ENCODE measurements at places on chromosomes 1 and 21.

DNA sequence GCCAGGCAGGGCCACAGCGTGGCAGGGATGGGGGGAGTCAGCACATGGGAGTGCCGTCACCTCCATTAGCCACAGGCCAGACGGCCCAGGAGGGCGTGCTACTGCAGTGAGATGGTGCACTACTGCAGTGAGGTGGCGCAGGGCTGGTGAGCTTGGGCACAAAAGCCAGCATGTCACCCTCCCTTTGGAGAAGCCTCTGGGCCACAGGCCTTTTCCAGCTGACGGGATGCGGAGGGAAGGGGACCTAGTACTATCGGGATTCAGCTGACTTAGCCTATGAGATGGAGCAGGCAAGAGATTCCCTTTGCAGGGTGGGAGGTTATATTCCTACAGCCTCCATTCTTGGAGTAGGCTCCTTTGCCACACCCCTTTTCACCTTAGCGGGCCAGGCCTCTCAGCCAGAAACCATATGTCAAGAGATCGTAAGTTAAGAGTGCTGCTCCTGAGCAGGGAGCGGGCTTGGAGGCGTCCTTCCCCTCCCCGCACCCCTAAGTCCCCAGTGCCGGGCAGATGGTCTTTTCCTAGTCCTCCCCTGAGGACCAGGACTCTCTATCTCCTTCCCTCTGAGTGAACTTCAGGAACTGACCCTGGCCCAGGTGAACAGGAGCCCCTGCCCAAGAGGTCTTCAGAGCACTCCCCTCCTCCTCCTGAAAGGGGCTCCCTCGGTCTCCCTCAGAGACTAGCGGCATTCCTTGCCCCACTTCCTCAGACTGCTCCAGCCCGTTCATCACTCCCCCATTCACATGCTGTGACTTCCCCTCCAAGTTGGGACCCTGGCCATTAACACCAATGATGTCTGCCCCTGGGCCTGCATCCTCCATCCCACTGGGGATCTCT, 8.2 kb downstream of the NES start:
- DNase-seq = no peak

- DNase-seq = no peak
Observed at GRCh38 chr1:221397606-221398005, 344.3 kb downstream of the DUSP10 start.

- no peak for DNase-seq
Observed at GRCh38 chr1:86733340-86733739, 29.0 kb downstream of the SH3GLB1 start.

DNA sequence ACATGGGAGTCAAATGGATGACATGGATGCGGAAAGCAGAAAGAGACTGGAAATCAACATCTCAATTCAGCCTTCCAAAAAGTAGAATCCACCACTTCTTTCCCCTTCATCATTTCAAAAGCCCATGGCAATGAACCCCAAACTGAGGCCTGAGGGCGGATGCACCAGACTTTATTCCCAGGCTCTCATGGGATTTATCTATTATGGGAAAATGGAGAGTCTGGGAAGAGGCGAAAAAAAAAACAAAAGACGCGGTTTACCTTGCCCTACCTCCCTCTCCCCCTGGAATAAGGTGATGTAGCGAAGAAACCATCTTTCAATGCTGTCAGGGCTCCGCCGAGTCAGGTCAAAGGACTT, 624 bp downstream of the KIFAP3 start:
- DNase-seq = no peak

GRCh38 chr1:210754878-210755665, 378.9 kb downstream of the KCNH1 start:
- no peak for DNase-seq

- no peak for DNase-seq
Observed at GRCh38 chr1:236534151-236534651, 10.4 kb downstream of the LGALS8 start.

DNA sequence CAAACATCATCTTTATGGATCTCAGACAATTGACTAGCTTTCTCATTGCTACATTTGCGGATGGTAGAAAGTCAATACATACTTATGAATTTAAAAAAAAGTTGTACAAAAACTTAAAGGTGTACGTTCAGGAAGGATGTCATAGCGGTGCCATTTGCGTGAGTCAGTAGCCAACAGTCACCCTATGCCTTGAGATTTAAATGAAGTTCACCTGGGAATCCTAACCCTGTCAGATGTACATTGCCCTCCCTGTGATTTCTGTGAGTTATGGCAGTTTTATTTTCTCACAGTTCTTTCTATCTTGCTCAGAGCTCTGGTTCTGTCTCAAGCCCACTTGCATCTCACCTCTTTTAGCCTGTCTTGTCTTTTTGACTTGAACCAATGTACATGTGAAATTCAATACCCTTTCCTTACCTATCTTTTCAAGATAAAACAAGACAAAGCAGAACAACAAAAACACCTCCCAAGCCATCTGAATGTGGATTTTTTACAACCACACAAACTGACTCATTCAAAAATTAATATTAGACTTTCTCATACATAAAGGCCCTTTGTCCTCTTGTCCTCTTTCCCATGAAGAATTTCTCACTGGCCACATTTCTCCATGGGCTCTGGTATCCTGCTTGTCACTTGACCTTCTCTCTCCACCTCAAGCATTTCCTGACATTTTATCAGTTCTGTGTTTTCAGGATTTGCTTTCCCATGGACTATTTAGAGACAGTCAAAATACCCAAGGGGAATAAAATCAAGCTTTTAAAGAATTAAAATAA, 25.3 kb upstream of the ZNF697 start:
- no peak for DNase-seq

DNA sequence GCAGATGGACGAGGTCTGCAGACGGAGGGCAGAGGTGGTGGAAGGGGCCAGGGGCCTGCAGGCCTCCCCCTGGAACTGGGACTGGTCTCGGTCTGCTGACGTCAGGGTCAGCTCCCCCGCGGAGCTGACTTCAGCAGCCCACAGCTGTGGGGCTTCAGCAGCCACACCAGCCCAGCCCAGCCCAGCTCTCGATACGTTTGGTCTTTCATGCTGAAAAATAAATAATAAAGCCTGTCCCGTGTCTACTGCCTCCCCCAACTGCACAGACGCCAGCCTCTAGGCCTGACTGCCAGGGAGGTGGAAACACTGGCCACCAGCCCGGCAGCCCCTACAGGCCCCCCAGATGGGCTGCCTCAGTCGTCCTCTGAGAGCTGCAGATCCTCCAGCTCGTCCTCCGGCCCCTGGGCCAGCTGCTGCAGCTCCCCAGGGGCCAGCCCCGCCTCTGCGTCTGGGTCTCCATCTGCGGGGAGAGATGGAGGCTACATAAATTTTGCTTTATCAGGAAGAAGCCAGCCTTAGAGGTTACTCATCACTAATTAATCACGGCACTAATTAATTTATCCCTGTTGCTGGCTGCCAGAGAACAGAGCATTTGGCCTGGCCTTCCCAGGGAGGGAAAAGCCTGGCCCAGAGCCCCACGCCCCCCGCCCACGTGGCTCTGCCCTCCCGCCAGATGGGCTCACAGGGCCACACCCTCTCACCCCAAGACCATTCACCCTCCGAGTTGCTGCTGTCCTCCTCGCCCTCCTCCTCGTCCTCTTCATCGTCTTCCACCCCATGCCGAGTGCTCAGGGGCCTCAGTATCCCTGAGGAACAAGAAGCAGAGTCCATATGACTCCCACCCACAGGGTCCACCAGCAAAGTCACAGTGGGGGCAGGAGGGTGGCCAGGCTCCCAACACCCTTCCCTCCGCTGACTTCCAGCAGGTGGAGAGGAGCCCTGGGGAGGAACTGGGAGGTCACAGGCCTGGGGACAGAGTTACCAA, 14.4 kb downstream of the NOC2L start:
- DNase-seq = no peak

DNA sequence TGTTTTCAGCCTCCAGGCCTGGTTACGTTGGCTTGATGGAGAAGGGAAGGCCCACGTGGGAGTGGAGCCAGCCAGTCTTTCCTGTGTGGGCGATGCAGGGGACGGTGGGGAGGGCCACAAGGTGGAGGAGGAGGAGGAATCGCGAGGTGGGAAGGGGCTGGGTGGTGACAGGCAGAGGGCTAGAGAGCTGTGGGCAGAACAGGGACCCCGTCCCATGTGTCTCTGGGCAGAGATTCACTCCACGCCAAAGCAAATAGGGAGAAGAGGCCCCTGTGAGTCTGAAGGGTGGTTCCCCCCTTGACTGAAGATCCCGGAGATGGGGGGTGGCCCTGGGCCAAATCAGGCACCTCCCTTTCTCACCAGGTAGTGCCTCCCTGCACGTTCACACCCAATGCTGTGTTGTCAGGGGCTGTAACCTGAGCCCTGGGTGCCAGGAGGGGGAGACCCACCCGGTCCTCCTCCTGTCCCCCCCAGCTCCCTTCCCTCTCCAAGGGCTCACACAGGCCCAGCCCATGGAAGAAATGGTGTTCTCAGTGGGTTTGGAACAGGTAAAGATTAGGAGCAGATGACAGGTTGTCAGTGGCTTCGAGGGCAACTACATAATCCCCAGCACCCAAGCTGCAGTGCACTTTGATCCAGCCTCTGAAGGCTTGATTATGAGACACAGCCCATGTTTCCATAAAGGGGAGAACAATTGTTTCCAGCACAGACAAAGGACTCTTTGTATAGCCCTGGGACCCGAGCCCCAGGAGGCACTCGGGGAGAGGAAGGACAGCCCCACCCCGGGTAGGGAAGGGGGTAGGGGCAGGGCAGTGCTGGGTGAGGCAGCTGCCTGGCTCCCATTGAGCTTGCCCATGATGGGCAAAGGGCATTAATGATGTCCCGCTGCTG, 37.7 kb upstream of the GPR37L1 start:
- peak; percentile 59 for DNase-seq

- DNase-seq = no peak
Observed at GRCh38 chr1:30319765-30320580, 403.4 kb downstream of the MATN1 start.

GRCh38 chr1:105100102-105100501, 1350.4 kb downstream of the AMY1C start:
- no peak for DNase-seq

GRCh38 chr1:209805341-209805781, 581 bp downstream of the IRF6 start:
- DNase-seq = no peak

DNA sequence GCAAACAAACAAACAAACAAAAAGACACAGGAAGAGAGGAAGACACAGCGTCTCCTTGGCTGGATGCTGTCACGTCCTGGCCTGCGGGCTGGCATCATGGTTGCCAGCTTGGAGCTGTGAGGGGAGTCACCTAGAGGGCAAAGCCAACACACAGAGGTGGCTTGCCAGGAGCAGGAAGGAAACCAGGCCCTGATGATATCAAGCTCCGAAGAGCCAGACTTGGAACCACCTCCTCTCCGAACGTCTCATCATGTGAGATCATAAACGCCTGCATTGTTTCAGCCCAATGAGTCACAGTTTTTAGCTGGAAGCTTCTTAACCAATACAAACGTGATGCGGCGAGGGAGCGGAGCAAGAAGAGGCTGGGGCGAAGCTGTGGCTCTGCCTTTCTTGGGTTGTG, 8.7 kb downstream of the PLA2G2D start:
- no peak for DNase-seq

GRCh38 chr1:15618655-15619525, 1.6 kb downstream of the DDI2 start:
- DNase-seq = peak; percentile 34

GRCh38 chr1:170730438-170730837, 66.5 kb downstream of the PRRX1 start:
- no peak for DNase-seq

GRCh38 chr1:56496158-56496557, 83.2 kb downstream of the PLPP3 start:
- no peak for DNase-seq

DNA sequence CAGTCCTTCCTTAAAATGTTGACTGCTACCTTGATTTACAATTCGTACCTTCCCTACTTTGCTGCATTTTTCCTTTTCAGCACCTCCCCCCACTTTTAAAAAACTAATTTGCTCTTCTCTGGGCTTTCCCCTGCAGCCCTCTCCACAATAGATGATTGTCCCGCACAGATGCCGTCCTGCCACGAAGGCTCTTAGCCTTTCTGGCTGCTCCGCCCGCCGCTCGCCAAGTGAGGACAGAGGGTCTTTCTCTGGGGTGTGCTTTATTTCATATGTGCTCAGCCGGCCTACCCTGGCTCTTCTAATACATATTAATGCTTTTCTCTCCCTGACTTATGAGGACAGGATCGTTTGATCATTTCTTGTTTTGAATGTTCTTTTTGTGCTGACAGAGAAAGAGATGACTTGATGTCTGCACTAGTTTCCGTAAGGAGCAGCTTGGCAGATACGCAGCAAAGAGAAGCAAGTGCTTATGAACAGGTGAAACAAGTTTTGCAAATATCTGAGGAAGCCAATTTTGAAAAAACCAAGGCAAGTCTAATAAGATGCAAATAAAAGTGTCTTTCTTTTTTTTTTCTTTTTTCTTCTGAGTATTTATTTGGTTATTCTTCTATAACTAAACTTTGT, 60.6 kb downstream of the SDCCAG8 start:
- DNase-seq = no peak

- no peak for DNase-seq
Observed at GRCh38 chr1:23171181-23171755, 2.6 kb upstream of the LUZP1 start.

- no peak for DNase-seq
Observed at GRCh38 chr1:7972285-7972684, 10.8 kb downstream of the PARK7 start.

DNA sequence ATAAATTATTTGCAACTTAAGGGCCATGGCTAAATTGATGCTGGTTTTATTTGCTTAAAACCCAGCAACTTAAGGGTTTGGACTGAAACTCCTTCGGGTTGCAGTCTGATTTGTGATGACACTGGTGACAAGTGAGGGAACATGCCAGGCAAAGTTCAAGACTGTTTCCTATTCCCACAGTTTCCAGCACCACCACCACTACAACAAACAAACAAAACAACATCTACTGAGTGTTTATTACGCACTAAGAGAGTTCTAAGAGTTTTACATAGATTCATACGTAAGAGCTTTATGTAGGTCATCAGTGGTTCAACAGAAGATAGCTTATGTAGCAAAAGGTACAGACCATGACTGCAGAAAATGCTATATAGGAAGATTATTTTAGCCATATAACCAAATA, 1582.1 kb downstream of the BRINP3 start:
- no peak for DNase-seq

DNA sequence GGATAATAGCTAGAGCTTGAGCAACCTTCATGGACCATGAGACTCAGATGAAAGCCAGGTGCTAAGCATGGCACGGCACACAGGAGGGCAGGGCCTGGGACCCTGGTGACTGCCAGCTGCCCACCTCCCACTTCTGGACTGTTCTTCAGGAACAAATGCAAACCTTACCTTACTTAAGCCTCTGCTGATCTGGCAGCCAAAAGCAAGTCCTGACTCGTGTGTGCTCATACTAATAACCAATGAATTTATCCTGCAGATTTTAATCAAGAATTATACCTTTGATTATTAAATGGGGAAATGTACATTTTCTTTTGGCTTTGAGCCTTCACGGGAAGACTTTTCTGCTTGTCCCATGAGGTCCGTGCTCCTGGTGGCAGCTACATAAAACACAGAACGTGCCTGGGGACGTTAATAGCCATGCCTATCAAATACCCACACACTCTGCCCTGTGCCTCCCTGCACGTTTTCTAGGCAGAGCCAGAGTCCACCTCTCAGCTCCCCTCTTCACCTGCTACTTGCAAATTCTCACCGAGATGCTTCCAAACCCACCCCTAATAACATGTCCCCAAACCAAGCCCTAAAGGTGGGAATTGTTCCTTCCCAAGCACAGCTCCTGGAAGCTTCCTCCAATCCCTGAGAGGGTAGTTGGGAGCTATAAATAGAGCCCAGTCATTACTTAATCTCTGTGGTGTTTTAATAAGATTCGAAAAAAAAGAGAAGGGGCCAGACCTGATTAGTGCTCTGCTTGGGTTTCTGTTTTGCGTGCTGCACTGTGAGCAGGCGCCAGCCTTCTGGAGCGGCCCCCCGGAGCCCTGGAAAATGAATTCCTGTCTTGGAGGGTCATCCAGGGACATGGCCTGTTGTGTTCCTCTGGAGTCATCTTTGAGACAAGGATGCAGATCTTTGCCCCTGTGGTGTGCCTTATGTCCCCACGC, 33.5 kb downstream of the SLC1A7 start:
- DNase-seq = no peak
